ENCODE measurements at places on chromosomes 3 and 15. TPM values are rescaled to one million over a fixed set of nuclear protein-coding genes. Genes with fewer than 3 reads are reported as not detected.

GASK1A gene
- not detected for total RNA-seq

- no peak overlapping the region for H3K4me3 ChIP-seq
- H3K36me3 ChIP-seq, result no peaks in the 10 kb centered on the region
- peaks cover 9% of the 10 kb centered on the region for H3K27me3 ChIP-seq
- H3K4me1 ChIP-seq, result no peaks in the 10 kb centered on the region
Measured at GRCh38 chr15:69039516-69040225, 25.2 kb downstream of the NOX5 start.

- no peaks in the 10 kb centered on the region for H3K4me1 ChIP-seq
- H3K36me3 ChIP-seq, result peaks cover 2% of the 10 kb centered on the region
- no peak overlapping the region for H3K4me3 ChIP-seq
Measured at GRCh38 chr3:128462931-128463330, 3.8 kb downstream of the DNAJB8 start.

DNA sequence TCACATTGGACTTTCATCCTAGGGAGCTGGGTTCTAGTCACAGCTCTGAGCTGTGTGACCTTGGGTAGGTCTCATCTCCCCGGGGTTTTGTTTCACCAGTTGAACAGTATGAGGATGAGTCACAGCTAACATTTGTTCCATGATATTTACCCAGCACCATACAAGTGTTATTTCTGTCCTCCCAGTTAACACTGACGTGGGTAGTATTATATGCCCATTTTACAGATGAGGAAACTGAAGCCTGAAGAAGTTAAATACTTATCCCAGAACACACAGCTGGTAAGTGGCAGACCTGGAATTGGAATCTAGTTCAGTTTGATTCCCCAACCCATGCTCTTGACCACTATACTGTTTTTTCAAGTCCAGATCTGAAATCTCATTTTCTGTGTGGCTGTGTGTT is 908 bp upstream of the RARB start:
- H3K4me1 ChIP-seq, result peaks cover 85% of the 10 kb centered on the region
- no peak for DNase-seq
- no peaks in the 10 kb centered on the region for H3K36me3 ChIP-seq
- no peaks in the 10 kb centered on the region for H3K27me3 ChIP-seq

PML gene
- total RNA-seq, result 38.8 TPM

Data from chondrocyte (in vitro differentiated cells).